ENCODE measurements at places on chromosomes 11 and 22. TPM values are rescaled to one million over a fixed set of nuclear protein-coding genes. Genes with fewer than 3 reads are reported as not detected.

- no peak for DNase-seq
These were observed 8.6 kb downstream of the HTATIP2 start for GRCh38 chr11:20372081-20372626.

DNA sequence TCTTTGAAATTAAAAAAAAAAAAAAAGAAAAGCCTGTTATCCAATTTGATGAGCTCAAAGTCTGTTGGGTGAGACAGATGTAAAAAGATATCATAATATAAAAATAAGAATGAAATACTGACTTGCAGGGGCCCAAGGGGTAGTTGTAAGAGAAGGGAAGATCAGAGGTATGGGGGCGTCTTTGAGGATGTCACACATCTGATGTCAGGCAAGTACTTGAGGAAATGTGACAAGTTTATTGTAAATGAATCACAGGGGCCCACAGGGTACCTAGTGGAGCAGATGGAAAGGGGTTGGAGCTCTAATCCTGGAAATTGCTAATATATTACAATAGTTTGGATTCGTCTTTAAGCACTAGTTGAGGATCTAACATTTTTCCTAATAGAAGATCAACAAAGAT lies 131.6 kb downstream of the MAML2 start:
- no peak for DNase-seq

GRCh38 chr22:29092243-29092642 lies 19.4 kb downstream of the KREMEN1 start:
- no peak for DNase-seq

DNA sequence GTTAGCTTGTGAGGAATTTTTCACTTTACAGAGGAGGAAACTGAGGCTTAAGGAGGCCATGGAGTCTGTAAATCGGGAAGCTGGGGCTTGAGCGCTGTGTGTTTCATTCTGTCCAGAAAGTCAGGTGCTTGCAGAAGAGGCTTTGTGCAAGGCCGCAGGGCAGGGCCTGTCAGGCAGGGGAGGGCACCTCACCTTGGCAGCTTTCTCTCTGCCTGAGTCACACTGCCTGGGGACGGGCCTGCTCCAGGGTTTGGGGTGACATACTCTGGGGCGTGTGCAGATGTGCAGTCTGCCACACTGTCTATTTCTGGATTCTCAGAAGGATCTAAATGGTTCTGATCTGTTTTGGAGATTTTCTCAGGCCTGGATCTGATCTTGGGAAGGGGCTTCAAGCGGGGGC lies 8.4 kb downstream of the INCENP start:
- no peak for DNase-seq

DNA sequence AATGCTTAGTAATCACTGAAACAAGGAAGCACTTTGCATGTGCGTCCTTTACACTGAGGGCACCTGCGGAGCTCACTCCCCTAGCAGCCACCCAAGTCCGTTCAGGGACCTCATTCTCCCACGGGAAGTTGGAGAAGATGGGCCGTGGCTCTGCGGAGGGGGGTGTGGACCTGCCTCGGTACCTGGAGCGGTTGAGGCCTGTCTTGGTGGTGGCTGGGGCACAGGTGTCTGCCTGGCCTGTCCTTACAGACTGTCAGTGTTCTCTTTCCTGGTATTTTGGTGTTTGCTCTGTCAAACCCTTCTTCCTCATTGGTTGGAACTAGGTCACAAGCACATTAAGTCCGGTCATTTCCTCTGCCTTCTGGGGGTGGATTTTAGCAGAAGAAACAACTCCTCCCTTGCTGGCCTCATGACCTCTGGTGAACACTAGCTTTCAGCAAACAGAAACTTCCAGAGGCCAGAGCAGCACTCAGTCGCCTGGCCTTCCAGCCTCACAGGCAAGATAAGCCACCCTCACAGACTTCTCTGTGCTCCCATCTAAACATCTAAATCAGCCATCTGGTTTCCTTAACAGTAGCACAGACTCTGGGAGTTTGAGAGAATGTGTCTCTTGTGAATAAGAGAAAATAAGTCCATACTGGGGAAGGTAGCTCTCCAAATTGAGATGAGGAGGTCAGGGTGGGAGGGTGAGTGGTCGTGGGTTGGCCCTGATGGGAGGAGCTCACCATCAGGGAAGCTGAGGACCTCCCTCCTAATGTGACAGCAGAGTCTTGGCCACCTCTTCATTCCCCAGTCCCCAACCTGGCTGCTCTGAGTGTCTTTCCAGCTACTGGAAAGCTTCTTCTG lies 8.6 kb downstream of the SNAP29 start:
- no peak for DNase-seq

Gene RIMBP3C
- not detected for total RNA-seq

Gene MS4A15
- not detected for total RNA-seq

Gene LYVE1
- 3.9 TPM for total RNA-seq

Gene OLFML1
- total RNA-seq, result 5.3 TPM

Measured in suprapubic skin (tissue), 4 donors.